Right kidney (tissue), 9 donors: ENCODE measurements at places on chromosomes 12 and 14.
A peak's percentile ranks its signal among the peaks of the same experiment; 100 is the strongest.

- DNase-seq: no peak
Measured at GRCh38 chr12:52796839-52797528, 1.1 kb upstream of the KRT3 start.

GRCh38 chr12:119036878-119037825, 55.8 kb downstream of the SRRM4 start:
- peak; percentile 3 for DNase-seq

DNA sequence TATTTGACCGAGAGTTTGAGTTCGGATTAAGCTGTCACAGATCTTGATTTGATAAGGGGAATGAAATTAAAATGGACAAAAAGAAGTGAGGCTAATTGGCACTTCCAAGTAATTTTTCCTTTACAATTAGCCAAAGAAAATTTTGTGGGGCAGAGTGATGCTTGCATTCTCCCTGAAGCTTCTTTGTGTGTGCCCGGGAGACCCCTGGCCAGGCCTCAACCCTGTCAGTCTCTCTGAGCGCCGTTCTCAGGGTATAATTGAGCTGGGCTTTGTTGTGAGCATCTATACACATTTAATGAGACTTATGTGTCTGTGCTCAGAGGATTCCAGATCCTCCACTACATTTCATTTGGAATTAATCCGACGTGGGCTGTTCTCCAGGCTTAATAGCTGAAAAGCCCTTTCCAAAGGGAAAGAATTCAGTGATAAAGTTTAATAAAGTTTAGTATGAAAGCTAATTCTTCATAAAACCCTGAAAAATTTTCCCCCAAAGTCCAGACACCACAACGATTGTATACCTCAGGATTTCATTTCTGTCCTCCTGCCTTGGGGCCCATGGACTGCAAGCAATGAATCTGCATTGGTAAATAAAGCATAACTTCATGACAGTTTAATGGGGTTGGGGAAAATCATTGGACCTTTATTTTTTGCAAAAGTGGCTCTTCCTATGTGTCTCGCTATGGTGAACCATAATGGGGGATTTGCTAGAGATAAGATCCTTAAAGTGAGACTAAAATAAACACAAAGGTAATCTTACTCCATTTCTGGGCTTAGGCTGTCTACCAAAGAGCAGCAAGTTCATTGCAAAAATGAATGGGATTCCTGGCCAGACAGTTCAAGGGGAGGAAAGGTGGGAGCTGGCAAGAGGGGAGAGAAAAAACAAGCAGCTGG, 292.6 kb downstream of the C12orf75 start:
- no peak for DNase-seq

DNA sequence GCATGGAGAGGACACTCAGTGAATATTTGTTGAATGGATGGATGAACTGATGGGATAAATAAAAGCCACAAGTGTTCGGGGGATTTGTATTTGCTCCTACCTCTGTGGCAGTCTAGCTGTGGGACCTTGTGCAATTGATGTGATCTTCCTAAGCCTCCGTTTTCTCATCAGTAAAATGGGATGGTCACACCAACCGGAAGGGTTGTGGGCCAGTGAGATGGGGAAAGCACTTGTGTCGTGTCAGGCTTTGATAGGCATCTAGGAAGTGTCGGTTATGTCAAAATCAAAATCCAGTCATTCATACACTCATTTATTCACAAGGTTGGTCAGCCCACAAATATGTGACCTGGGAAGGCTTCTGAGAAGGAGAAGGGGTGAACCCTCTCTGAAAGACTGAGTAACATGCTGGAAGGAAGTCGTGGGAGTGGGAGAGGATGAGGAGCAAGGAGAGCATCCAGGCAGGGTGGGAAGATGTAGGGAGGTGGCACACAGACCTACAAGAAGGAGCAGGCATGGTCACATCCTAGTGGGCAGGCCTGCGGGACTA, 7.8 kb upstream of the SERPINA9 start:
- DNase-seq: no peak

DNA sequence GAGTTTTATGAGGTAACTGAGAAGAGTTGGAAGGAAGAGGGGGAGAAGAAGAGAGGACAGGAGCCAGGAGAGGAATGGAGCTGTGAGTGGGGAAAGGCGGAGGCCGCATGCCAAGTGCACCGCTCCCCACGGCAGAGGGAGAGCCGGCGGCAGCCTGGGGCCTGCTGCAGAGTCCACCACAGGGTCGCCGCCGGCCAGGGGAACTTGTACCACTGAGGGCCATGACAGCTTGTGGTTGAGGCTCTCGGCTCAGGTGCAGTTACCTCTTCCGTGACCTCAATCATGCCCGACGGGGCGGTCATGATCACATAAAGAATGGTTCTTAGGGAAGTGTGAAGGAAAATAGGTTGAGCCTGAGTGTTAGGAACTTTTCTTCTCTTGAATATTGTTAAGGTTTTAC, 325.0 kb downstream of the SNAPC1 start:
- no peak for DNase-seq

DNA sequence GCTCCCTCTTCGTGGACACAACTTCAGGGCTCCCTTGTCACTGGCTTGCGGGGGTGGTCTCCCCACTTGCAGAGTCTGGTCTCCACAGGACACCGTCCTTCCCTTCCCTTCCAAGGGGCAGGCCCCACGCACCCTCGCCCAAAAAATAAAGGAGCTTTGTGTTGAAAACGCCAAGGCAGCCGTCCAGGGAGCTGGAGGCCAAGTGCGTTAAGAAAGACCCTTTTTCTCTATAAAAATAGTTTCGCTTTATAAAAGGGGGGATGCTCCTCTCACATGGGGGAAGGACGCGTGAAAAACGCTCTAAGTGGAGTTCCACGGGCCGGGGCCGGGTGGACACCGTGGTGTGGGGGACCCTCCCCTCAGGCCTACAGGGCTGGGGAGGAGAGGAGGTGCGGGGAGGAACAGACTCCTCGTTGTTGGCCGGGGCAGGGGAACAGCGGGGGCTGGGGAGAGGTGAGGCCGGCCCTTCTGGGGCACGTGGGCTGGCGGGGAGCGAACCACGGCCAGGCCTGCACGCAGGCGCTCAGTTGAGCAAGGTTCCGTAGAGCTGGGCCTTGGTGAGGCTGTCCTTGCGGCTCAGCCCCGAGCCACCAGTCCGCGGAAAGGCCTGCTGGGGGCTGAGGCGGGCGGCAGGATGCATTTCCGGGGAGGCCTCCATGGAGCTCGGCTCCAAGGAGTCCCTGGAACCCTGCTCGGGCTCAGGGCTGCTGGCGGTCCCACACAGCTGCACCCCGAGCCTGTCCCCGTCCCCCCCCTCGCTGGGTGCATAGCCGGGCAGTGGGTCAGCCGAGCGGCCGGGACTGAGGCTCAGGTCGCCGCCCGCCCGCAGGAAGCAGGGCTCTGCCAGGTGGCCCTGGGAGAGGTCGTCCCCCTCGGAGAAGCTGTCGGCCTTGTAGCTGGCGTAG, 49.5 kb downstream of the BEGAIN start:
- no peak for DNase-seq
